ENCODE measurements at places on chromosomes 16 and 17. TPM values are rescaled to one million over a fixed set of nuclear protein-coding genes. Genes with fewer than 3 reads are reported as not detected.

GRCh38 chr16:88673716-88674379 is 11.0 kb upstream of the MVD start:
- DNase-seq = no peak

PYDC1 gene
- total RNA-seq = not detected

- peak; percentile 55 for DNase-seq
Measured at GRCh38 chr17:4898351-4898750, 985 bp upstream of the C17orf107 start.

DNA sequence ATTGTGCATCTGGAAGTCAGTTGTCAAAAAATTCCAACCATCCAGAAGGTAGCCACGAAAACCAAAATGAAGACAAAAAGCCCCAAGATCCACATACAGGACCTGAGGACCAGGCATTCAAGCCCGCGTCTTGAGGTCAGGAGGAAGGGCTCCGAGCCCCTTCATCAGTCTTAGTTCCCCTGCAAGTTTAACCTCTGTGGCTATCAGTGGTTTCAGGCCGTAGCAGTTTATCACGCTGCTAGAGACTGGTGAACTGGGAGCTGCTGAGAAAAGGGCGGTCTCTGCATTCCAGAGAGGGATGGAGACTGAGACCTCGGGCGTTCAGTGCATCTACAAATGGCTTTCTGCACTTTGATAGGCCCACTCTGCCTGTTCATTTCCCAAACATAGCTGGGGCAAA is 70.6 kb downstream of the IRF8 start:
- no peak for DNase-seq

CTRL gene
- total RNA-seq = 1.1 TPM

GRCh38 chr17:45427181-45427835 is 5.4 kb downstream of the ARHGAP27 start:
- DNase-seq = no peak

DNA sequence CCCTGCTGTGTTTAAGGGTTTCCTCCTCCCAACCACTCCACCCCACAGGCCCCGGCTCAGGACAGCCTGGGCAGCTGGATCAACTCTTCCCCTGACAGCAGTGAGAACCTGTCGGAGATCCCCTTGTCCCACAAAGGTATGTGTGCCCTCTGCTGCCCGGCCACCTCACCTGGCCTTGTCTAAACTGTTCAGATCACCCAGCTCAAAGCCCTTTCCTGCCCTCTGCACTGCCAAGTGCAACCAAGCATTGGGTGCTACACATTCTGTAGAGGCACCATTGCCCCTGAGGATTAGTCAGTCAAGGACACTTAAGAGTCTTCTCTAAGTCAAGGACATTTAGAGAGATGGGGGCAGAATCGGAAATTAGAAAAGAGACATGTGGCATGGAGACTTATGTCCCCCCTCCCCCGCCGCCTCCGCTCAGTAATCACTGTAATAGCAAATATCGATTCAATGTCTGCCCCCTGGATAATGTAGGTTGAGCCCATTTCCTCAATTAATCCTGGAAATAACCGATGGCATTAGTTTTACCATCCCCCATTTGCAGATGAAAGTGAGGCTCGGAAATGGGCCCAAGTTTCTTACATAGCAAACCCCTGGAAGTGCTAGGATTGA is 8.1 kb downstream of the BTBD17 start:
- DNase-seq = no peak

DNA sequence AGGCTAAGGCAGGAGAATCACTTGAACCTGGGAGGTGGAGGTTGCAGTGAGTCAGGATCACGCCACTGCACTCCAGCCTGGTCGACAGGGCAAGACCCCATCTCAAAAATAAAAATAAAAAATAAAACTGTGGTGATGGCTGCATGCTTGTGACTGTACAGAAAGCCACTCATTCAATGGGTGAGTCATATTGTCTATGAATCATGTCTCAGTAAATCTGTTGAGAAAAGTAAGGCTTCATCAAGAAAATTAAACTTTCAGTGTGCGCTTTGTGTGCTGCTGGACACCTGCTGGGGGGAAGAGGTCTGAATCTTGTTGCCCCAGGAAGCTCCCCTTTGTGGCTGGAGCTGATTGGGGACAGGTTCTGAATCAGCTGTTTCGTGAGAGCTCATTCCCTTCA is 11.3 kb downstream of the NUBP1 start:
- no peak for DNase-seq

SLC38A8 gene
- not detected for total RNA-seq

SLC5A2 gene
- 3.7 TPM for total RNA-seq

GRCh38 chr17:11742886-11743285 is 144.6 kb downstream of the DNAH9 start:
- peak; percentile 16 for DNase-seq

DNA sequence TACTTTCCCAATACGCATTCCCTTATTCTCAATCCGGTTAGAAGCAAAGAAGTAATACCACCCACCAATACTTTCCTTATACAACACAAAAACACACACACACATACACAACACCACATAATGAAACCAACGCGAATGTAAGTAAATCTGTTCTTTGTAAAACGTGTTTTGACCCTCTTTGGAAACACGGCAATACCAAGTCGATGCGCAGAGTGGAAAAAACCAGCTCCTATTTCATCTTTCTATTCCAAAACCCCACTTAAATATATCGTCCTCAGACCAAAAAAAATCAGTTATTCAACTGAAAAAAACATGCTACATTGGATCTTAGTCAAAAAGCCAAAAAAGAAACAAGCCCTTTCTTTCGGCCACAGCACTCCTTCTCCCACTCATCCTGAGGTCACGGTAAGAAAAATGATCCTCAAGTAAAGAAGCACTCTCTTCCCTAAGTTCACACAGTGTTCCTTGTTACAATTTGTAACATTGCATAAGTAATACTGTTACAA is 31.0 kb upstream of the ARL4D start:
- DNase-seq = no peak

- no peak for DNase-seq
Measured at GRCh38 chr16:57192720-57193486, 6.8 kb downstream of the RSPRY1 start.

DNA sequence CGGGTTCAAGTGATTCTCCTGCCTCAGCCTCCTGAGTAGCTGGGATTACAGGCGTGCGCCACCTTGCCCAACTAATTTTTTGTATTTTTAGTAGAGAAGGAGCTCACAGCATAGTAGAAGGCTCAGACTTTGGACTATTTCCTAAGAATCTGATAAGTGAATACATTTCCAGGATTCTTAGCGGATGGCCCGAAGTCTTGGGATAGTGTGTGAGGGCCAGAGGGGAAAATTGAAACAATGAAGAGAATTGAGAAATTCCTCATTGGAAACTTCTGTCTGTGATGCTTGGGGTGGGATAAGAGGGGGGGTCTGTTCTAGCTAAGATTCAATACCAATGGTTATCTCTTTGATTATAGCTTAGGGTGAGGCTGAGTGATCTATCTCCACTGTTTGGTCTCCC is 183.3 kb downstream of the MSI2 start:
- DNase-seq = no peak

GRCh38 chr16:48291303-48291702 is 44.0 kb upstream of the ABCC11 start:
- no peak for DNase-seq

TBC1D10B gene
- 60.6 TPM for total RNA-seq

- no peak for DNase-seq
Measured at GRCh38 chr17:67994817-67995569, 1.3 kb downstream of the C17orf58 start.

CRYM gene
- total RNA-seq = 15.6 TPM

DNA sequence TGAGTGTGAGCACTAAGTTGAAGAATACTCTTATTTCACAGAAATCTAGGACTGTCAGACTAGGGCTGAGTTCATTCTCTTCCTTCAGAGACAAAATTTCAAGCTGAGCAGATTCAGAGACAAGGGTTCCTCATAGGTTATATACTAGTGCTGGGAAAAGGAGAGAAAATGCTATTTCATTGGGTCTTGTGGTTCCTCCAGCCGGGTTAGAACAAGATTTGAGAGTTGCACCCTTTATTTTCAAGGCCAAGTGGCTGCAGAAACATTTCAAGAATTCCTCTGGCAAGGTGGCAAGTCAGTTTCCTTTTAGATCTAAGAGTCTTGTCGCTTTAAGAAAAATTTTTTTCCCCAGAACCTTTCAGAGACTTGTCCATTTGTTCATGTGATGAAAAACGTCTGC is 6.8 kb downstream of the THUMPD1 start:
- no peak for DNase-seq

DNA sequence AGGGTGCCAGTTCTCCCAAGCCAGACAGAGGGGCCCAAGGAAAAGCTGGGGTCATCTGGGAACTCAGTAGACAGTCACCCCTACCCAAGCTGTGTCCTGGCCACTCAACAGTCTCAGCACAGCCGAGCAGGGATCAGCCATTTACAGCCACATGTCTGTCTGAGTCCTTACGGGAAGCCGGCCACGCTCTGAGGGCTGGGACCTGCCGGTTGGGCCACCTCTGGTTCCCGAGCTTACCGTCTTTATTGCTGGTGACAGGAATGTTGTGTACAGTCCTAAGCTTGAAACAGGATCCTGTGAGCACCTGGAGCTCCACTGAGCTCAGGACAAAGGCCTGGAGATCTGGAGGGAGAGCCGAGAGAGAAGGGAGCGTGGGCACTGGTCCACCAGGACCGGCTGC is 59.8 kb downstream of the TIMM22 start:
- no peak for DNase-seq

DNA sequence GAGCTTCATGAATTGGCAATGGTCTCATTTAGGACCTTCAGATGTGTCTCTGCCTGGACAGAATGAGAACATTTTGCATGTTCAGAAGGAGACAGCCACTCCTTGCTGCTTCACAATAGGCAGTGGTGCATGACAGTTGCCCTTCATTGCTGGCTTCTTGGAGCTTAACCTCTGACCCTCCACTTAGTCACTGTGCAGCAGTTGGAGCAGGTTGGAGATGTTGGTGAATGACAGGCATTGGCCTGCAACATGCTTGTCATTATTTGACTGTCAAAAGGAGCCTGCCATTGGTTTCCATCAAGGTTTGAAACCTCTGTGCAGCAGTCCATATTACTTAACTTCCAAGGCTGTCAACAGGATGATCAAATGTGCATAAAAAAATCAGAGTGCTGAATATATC is 22.7 kb downstream of the FTO start:
- no peak for DNase-seq
